ENCODE measurements at places on chromosomes 2 and 18.

- no peak for ATAC-seq
Observed at GRCh38 chr2:116487336-116487735, 1327.2 kb upstream of the DDX18 start.

DNA sequence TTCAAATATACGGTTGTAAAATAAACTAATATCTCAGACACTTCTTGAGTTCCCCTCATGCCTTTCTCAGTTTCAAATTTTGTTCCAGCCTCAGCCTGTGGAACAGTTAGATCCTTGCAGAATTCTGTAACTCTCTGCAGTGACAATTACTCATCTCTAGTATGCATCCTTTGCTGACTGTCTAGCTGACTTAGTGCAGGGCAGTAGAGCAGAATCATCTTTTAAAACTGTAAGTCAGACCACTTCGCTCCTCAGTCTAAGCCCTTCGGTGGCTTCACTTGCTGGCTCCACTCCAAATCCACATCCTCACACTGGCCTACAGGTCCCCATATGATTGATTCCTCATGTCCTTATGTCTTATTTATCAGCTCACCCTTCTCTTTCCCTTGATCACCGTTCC is 164.1 kb upstream of the ZSWIM2 start:
- ATAC-seq: no peak

DNA sequence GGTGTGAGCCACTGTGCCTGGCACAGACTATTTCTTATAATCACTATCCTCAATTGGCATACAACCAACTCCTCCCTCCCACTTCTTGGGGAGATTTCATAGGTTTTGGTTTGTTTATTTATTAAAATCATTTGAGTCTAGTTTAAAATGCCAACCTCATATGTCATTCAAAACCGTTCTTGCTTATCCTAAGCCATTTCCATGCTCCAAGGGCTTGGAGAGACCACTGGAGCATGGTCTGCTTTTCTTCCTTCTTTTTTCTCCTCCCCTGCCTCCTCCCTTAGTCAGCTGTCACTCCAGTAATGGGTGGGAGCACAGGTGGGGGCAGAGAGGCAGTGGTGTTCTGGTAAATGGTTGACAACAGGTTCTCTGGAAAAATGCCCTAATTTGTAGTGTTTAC is 20.4 kb upstream of the KCNS3 start:
- ATAC-seq: no peak

DNA sequence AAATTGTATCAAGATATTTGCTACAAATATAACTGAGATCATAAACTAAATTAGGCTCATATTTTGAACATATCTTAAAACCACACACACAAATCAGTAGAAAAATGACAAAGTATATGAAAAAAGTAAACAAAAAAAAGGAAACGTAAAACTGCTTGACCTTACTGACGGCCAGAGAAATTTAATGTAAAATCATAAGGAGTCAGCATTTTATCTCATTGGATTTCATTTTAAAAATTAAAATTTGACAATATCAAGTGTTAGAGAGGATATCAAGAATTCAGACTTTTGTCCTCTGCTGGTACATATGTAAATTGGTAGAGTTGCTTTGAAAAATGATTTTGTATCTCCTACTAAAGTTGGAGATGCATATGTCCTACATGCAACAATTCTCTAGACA is 209.2 kb upstream of the ZC3H15 start:
- ATAC-seq: no peak

DNA sequence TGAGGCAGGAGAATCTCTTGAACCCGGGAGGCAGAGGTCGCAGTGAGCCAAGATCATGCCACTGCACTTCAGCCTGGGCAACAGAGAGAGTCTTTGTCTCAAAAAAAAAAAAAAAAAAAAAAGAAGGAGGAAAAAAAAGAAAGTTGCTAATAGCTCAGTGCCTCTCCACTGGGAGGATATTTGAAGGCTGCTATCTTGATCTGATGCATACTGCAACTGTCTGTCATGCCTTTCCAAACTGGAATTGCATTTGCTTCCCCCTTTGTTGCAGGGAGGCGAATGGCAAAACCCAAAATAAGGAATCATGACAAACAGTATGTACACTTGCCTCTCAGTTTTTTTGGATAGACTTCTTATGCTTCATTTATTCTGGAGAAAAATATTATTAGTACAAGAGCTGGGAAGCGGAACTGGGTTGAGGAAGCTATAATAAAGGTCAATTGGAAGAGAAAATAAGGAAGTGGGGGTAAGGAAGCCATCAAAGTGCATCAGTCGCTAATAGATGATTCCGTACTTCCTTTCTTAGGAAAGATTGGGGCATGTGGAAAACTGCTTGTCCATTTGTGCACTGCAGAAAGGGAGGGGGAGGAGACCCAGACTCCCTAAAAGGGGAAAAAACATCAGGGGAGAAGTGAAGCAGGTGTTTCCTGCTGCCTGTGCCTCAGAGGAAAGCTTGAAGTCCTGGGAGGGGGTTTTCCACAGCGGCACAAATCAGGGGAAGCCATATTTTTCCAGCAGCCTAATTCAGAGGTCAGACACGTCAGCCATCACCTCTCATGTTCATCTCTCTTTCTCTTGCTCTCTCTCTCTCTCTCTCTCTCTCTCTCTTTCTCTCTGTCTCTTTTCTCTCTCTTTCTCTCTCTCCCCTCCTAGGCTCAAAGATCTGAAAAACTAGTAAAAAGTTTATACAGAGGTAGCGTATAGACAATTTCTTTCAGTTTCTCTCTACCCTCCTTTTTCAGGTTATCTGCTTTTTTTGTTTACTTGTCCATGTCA is 301.4 kb upstream of the TNP1 start:
- no peak for ATAC-seq

- ATAC-seq: no peak
Observed at GRCh38 chr2:238075397-238075796, 14.6 kb downstream of the SCLY start.

Measured in SK-N-SH treated with all-trans-retinoic acid at 6 μM for 48 hours (cell line).